Hepatocyte (in vitro differentiated cells): ENCODE measurements at places on chromosomes 3 and 15. TPM values are rescaled to one million over a fixed set of nuclear protein-coding genes. Genes with fewer than 3 reads are reported as not detected.

The CFAP92 gene
- polyA plus RNA-seq, result 0.35 and 1.0 TPM in 2 replicates

The VWA5B2 gene
- 1.0 and 1.5 TPM in 2 replicates for polyA plus RNA-seq

The CNTN4 gene
- 17.4 and 17.6 TPM in 2 replicates for polyA plus RNA-seq

The ERICH6 gene
- 0.61 TPM in 1 of 2 replicates, not detected in the other for polyA plus RNA-seq

The ACTRT3 gene
- polyA plus RNA-seq, result 6.9 and 7.3 TPM in 2 replicates

The NEO1 gene
- polyA plus RNA-seq, result 32.2 and 39.1 TPM in 2 replicates

The ZCWPW2 gene
- 1.6 and 1.8 TPM in 2 replicates for polyA plus RNA-seq

The RAB6B gene
- polyA plus RNA-seq, result 1.8 and 2.6 TPM in 2 replicates

The CPNE9 gene
- polyA plus RNA-seq, result not detected in 2 replicates

The FOXB1 gene
- polyA plus RNA-seq, result 0.32 TPM in 1 of 2 replicates, not detected in the other

The CPNE4 gene
- polyA plus RNA-seq, result 0.52 and 0.95 TPM in 2 replicates

The IL16 gene
- 0.92 and 2.4 TPM in 2 replicates for polyA plus RNA-seq

The LRCH3 gene
- polyA plus RNA-seq, result 18.0 and 22.5 TPM in 2 replicates

The FBLN2 gene
- 76.2 and 85.6 TPM in 2 replicates for polyA plus RNA-seq

The THAP10 gene
- 2.1 and 3.8 TPM in 2 replicates for polyA plus RNA-seq

The ZNF280D gene
- polyA plus RNA-seq, result 0.54 TPM in 1 of 2 replicates, not detected in the other

The RETNLB gene
- polyA plus RNA-seq, result not detected in 2 replicates

The GPR27 gene
- polyA plus RNA-seq, result 2.2 and 2.9 TPM in 2 replicates

The GOLGA6D gene
- not detected in 2 replicates for polyA plus RNA-seq

The SGO1 gene
- 5.6 and 5.8 TPM in 2 replicates for polyA plus RNA-seq

The PYGO1 gene
- polyA plus RNA-seq, result 2.5 and 3.5 TPM in 2 replicates

The NCEH1 gene
- polyA plus RNA-seq, result 3.3 and 4.7 TPM in 2 replicates

The MAP3K13 gene
- 58.8 and 65.3 TPM in 2 replicates for polyA plus RNA-seq

The AQP9 gene
- 0.05 and 0.60 TPM in 2 replicates for polyA plus RNA-seq

The PARP16 gene
- 16.0 and 19.7 TPM in 2 replicates for polyA plus RNA-seq

The GPR149 gene
- polyA plus RNA-seq, result 0.21 TPM in 1 of 2 replicates, not detected in the other

The BAHD1 gene
- 12.3 and 13.9 TPM in 2 replicates for polyA plus RNA-seq

The TTLL13 gene
- polyA plus RNA-seq, result 0.27 TPM in 1 of 2 replicates, not detected in the other

The LCTL gene
- polyA plus RNA-seq, result 0.05 and 1.8 TPM in 2 replicates

The UROC1 gene
- polyA plus RNA-seq, result 1.5 and 2.3 TPM in 2 replicates

The GP9 gene
- not detected in 2 replicates for polyA plus RNA-seq

The ARRDC4 gene
- 13.3 and 16.9 TPM in 2 replicates for polyA plus RNA-seq

The MANF gene
- 224 and 225 TPM in 2 replicates for polyA plus RNA-seq

The DIPK2A gene
- 45.8 and 46.1 TPM in 2 replicates for polyA plus RNA-seq
